Stimulated activated CD4-positive, alpha-beta T cell treated with anti-CD3 and anti-CD28 coated beads, Interleukin-1b, Interleukin-23, amount 100 ng/mL, for 1 hour (primary cell): ENCODE measurements at places on chromosomes 4 and X.

DNA sequence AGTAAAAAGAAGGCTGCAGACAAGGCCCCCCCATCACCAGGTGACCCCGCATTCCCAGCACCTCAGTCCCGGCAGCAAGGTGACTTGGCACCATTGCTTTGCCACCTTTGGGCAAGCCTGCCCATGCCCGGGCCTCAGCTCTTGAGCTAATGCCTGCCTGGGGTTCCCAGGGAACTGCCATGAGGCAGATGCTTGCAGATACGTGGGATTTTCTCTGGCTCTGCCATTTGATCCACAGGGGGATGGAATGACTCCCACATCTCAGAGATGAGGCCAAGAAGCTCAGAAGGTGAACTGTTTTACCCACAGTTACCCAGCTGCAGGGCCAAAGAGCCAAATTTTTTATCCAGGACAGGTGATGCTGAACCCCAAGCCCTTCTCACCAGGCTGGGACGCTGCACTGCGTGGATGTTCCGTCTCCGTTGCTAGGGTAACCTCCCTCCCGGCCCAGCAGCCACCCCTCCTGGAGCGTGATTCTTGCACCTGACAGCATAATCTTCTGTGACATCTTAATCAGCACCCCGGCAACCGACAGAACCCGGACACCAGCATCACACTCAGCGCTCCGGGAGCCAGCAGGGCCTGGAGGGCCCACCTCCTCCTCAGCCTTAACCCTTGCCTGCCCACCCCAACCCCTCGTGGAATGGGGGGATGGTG, 15.7 kb upstream of the MSX1 start:
- DNase-seq = no peak

GRCh38 chr4:76197971-76198410, 15.6 kb downstream of the SCARB2 start:
- DNase-seq = no peak

DNA sequence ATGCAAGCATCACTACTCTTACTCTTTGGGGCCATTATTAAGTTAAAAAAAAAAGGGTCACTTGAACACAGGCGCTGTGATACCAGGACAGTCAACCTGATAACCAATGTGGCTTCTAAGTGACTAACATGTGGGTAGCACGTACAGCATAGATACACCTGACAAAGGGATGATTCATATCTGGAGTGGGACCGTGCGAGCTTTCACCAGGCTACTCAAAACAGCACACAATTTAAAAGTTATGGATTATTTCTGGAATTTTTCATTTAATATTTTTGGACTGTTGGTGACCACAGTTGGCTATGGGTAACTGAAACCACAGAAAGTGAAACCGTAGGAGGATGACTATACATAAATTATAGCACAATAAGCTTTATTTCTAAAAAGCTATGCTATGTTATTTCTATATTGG, 113.8 kb upstream of the STIM2 start:
- DNase-seq = no peak

- DNase-seq = no peak
These were observed 167.2 kb downstream of the WDFY3 start for GRCh38 chr4:84799318-84799717.

- no peak for DNase-seq
These were observed 690.2 kb downstream of the FAT4 start for GRCh38 chr4:126004941-126005340.

DNA sequence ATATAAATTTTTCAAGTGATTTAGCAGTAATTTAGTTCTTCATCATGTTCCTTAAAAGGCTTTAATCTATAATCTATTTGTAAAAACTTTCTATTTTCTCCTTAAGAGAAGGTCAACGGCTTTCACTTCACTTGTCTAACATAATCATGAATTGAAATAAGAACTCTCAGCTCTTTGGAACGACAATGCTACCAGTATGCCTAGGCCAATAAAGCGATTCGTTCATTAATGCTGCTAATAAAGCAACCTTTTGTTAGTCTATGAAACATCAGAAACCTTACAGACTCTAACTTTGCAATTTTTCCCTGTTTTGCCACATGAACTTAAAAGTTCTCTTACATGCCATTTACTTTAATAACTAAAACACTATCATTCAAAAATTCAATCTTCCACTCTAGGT, 47.6 kb downstream of the FBXW7 start:
- no peak for DNase-seq

DNA sequence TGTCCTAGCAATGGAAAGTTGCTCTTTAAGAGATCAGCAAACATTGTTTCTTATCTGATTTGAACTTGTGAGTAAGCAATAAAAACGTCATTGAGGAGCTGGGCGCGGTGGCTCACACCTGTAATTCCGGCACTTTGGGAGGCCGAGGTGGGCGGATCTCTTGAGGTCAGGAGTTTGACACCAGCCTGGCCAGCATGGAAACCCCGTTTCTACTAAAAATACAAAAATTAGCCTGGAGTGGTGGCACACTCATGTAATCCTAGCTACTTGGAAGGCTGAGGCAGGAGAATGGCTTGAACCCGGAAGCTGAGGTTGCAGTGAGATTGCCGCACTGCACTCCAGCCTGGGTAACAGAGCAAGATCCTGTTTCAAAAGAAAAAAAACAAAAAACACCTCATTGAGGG, 11.2 kb upstream of the PLAC8 start:
- DNase-seq = no peak

DNA sequence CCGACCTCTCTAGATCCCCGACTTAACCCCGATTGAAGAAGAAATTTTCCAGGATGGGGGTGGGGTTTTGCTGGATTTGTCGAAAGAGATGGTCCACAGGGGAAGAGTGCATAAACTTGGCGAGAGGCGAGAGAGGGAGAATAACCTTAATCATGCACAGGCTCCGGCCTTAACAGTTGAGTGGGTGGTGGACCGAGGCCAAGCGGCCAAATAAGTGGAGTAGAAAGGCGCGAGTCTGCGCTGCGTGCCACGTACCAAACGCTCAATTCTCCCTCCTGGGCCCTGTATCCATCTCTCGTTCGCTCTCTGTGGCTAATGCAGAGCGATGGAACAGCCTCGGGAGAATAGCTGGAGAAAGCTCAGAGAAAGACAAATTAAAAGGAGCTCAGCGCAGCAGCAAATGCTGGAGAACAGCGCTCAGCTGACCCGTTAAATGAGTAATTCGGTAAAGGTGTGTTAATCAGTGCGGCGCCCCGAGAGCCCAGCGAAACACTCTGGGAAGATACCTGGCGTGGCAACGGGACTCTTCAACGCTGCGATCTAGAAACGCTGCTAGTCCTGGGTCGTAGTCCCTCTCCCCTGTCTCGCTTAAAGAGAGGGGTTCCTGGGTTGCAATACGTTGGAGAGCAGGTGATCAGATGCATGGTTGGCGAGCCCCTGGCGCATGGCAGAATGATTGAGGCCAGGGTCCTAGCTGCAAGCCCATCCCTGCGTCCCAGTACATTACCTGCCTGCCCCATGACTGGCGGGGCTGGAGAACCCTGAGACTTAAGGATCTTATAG, 887 bp upstream of the IL1RAPL2 start:
- DNase-seq = no peak

DNA sequence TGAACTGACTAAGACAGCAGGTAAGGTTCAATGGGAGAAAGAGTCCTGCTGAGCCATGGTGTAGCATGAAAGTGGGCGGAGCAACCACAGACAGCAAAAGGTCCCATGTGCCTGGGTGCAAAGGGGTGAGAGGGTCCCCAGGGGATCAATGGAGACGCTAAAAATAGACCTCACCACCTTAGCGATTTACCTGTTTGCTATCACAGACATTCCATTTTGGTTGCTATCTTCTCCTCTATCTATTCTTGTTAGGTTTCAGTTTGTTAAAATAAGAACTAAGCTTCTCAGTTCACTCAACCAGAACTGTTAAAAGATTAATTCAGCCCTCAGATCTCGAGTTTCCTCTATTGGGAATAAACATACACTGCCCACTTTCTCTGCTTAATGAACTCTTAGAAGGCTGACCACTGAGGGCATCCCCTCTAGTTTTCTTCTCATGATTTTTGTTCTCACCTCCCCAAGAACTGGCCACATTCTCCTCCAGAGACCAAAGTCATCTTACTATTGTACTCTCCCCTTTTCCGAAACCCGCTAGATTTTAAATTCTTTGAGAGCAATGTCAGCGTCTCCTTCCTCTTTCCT, 136.7 kb downstream of the PARM1 start:
- DNase-seq = no peak

GRCh38 chr4:81350040-81350439, 121.7 kb downstream of the RASGEF1B start:
- DNase-seq = no peak

- DNase-seq = no peak
These were observed 53.3 kb upstream of the PASD1 start for GRCh38 chrX:151510203-151510602.

DNA sequence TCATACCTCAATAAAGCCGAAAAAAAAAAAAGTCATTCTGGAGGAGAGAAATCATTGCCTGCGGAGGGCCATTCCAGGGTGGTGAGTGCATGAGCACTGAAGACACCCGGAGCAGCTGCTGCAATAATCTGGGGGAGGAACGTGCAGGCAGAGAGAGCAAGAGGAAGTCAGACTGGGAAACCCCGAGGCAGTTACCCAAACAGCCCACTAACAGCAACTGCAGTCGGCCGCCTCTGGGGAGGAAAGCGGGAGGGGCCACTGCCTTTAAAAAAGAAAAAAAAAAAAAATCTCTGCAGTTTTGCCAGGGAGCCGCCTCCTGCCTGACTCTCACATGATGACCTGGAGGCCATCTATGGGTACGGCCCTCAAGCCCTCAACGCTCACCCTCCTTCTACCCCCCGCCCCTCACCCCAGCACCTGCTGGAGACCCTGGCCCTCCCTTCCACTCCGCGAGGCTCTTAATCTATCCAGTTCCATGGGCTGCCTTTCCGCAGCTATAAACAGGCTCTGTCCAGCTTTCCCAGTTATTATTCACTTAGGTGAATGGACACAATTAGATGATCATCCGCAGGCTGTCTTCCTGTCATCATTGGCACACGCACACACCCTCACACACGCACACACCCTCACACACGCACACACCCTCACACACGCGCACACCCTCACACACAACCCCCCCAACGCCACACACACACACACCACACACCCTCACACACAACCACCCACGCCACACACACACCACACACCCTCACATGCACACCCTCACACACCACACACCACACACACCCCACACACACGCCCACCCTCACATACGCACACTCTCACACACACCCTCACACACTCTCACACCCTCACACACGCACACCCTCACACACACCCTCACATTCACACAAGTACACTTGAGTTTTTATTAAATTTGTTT, 3.4 kb upstream of the AVPR2 start:
- DNase-seq = peak; percentile 11

- DNase-seq = no peak
These were observed 27.5 kb upstream of the OTUD4 start for GRCh38 chr4:145207934-145208333.

- DNase-seq = no peak
These were observed 202.7 kb downstream of the SLC4A4 start for GRCh38 chr4:71541541-71541940.

DNA sequence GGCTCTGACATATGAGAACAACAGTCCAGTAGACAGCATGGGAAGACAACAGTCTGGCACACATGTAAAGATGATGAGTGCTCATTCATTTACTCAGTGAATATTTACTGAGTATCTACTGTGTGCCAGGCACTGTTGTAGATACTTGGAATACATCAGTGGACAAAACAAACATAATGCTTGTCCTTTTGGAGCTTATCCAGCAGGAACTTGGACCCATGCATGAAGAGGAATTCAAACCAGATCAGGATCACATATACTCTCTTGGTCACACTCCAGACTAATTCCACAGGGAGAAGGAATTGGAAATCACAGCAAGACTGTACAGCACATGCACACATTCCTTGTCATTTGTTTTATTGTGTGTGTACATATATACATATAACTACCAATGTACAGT, 217.6 kb upstream of the TTC29 start:
- DNase-seq = no peak

DNA sequence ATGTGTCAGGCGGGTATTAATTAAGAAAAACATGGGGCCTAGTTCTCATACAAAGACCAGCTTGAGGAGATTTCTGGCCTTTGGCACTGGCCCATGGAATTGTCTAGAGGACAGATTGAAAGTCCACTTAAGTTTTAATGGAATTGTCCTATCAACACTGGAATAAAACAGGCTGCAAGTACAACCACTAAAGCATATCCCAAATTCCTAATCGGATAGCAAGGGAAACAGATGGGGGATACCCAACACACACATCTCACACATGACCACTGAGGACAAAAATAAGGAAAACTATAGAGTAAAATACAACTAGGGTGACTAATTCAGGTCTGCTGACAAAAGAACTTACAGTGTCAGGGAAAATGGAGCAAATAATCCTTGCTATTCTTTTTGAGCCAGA, 167.8 kb downstream of the GASK1B start:
- no peak for DNase-seq

DNA sequence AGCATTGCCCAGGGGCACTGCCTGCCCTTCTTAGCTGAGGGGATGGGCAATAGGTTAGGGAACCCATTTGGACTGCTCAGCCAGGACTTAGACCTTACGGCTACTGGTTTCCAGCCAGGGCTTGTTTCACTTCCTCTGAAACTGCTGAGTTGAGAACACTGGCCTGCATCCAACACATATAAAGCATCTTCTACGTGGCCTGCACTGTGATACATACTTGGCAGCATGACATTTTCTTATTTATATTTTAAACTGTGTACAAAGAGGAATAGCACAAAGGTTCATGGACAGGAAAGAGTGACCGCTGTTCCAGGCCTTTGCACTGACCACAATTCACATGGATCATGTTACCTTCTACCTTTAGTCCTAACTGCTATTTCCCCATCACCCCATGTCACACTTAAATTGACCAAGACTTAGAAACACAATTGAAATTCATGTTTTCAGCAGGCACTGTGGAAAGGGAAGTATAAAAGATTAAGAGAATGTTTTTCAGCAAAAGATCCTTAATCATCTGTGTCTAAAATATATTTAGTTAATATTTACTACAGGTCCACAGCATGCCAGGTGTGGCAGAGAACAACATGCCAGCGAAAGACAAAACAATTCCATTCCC, 43.7 kb downstream of the NLGN4X start:
- no peak for DNase-seq

DNA sequence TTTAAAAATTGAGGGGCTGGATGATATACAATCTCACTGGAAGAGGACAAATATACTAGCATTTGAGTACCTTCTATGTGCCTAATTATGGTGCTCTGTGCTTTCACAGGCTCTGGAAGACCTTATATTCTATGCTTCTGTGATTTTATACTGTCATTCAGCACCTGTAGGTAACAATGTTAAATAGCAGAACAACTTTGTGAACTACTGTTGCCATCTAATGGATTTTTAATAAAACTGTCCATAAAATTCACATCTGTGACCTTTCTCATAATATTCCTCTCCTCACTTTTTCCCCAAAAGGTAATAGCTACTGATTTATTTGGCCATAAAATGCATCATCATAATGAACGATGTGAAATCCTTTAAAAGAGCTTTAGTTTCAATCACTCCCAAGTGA, 21.9 kb downstream of the POU3F4 start:
- DNase-seq = no peak

- no peak for DNase-seq
These were observed 263.4 kb downstream of the GRIA3 start for GRCh38 chrX:123447506-123447905.

GRCh38 chrX:15207994-15208393, 61.9 kb downstream of the ASB9 start:
- DNase-seq = no peak
